CD4-positive, alpha-beta T cell treated with Interleukin-15 for 4 hours (primary cell): ENCODE measurements at places on chromosomes 2 and 18.

DNA sequence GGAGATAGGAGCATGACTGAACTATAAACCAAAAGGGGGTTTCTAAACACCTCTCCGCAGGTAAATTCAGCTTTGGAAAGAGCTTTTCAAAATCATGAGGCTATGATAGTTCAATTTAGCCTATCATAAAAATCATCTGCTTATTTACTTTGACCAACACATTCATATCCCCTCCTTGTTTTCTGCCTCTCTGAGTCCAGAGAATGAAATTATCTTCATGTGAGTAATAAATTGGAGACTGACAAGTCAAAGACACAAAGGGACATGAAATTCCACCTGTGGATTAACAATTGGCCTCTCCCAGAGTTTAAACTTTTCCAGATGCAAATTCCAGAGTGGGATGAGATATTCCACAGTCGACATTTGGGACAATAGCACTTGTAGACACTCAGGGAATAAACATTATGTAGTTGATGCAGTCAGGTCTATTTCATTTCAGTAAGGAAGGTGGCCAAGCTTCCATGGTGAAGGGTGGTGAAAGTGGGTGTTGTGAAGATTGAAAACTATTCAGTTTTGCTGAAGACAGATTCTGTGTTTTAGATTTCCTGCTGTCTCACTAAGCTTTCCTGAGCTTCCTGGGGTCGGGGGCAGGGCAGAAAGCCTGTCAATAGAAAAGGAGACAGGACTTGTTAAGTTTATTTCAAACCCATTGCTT is 84.7 kb downstream of the CDC42EP3 start:
- no peak for DNase-seq

DNA sequence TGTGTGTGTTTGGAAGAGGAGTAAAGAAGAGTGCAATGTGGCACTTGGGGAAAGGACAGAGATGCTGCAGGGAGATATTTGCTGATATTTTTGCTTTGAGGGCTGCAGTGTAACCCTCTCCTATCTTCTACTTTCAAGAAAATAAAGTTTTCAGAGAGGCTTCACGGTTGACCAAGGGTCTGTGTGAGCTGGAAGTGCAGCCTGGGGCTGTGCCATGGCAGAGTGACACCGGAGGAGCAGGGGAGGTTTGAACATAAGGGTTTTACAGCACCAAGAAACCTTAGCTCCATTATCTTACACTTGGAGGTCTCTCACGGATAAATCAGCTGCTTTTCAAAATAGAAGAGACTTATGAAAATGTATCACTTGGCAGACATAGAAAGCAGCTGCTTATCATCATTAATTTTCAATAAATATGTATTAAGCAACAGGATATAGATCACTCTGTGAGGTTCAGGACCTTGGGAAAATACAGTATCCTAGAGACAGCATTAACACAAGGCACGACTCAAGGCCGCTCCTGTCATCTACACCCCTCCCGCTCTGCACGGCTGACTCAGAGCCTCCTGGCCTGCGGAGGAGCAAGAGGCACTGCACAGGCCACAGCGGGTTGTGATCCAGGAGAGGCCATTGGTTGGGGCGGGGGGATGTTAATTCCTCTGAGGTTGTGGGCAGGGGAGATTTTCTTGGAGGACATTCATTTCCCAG is 127.8 kb downstream of the COPS8 start:
- DNase-seq = no peak

DNA sequence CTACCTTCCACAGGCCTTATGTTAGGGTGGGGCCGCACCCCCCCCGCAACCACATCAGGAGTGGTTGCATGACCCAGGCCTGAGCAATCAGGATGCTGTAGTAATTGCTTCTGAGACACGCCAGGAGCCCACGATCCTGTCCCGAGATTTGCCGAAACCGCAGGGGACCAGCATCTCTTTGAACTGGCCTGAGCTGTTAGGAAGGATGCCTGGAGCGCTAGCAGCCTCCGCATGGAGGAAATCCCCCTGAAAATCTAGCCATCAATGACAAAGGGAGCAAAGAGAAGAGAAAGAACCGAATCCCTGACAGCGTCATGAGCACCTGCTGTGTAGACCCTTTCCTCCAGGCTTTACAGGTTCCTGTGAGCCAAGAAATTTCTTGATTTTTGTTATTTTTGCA is 8.7 kb upstream of the TEX44 start:
- no peak for DNase-seq

- DNase-seq = no peak
These were observed 100.1 kb upstream of the TRIB2 start for GRCh38 chr2:12616456-12617156.

- no peak for DNase-seq
These were observed 270.0 kb downstream of the CTNNA2 start for GRCh38 chr2:79782576-79783452.

- no peak for DNase-seq
These were observed 125.3 kb downstream of the COL4A4 start for GRCh38 chr2:227038550-227039189.

DNA sequence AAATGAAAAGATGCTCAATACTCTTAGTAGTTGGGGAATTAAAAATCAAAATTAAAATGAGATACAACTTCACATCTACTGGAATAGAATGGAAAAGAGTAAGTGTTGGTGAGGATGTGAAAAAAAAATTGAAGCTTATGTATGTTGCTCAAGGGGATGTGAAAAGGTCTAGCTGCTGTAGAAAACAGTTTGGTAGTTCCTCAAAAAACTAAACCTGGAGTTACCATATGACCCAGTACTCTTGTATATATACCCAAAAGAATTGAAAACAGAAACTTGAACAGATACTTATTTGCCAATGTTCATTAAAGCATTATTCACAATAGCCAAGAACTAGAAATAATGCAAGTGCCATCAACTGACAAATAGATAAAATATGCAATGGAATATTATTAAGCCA is 208.4 kb downstream of the FIGN start:
- no peak for DNase-seq

DNA sequence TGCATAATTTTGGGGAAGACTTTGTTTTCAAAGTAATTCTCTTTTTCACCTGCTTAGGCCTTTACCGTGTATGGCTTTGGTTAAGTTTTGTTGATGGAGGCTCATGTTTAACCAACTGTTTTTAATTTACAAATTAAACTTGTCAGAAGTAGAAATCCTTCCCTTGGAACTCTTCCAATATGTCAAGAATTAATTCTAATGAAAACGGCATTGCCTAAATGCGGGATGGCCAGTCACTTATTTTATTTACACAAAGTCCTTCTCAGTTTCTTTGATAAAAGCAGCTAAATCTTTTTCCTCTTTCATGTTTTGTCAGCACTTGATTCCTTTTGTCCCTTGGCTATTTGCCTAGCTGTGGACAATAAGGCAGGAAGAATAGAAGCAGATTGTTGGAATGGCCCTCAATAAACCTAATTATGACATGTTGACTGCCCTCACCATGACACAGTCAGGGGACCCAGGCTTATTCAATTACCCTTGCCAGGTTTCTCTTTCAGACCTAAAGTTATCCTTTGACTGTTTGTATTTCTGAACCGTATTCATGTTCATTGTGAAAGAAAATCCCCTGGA is 26.3 kb downstream of the PAX3 start:
- no peak for DNase-seq
